ENCODE measurements at places on chromosomes 11 and 22. TPM values are rescaled to one million over a fixed set of nuclear protein-coding genes. Genes with fewer than 3 reads are reported as not detected.

Gene TOMT
- total RNA-seq = not detected

Gene CD3D
- not detected for total RNA-seq

Gene OR4C3
- not detected for total RNA-seq

Gene CRKL
- total RNA-seq = 37.5 TPM

Gene APOBEC3B
- total RNA-seq = 0.14 TPM

Gene RAG2
- not detected for total RNA-seq

Gene OR5T1
- total RNA-seq = not detected

Gene SERPIND1
- total RNA-seq = not detected

Gene ACO2
- total RNA-seq = 63.8 TPM

Gene MTMR2
- total RNA-seq = 38.0 TPM

Gene GDPD4
- total RNA-seq = not detected

Gene ANKK1
- not detected for total RNA-seq

Gene OR51I1
- total RNA-seq = not detected

Gene CERK
- total RNA-seq = 36.4 TPM

Gene HBG2
- 0.71 TPM for total RNA-seq

Gene SCGB1C1
- total RNA-seq = not detected

Gene TNNI2
- total RNA-seq = 1.0 TPM

Gene ANGPTL5
- total RNA-seq = 6.8 TPM

Gene NELL1
- total RNA-seq = not detected

Gene OR2D2
- total RNA-seq = not detected

Gene STX5
- total RNA-seq = 32.8 TPM

Gene PSMA1
- 140 TPM for total RNA-seq

Gene CARD18
- not detected for total RNA-seq

Gene CLDN5
- 70.1 TPM for total RNA-seq

Gene FGF19
- not detected for total RNA-seq

Gene OR51T1
- total RNA-seq = not detected

Gene NPTXR
- 8.3 TPM for total RNA-seq

Gene OR11H1
- total RNA-seq = not detected

Gene FOXRED1
- total RNA-seq = 10.3 TPM

Gene C11orf91
- total RNA-seq = 2.2 TPM

Gene PLAAT4
- total RNA-seq = 11.5 TPM

Gene SLC22A8
- total RNA-seq = not detected

Gene NLRP14
- total RNA-seq = not detected

Gene RHOD
- 18.0 TPM for total RNA-seq

Gene MEI1
- 4.3 TPM for total RNA-seq

Gene TRIM51
- total RNA-seq = not detected

Gene THY1
- 151 TPM for total RNA-seq

Gene DSCAML1
- 1.2 TPM for total RNA-seq

Gene BBOX1
- not detected for total RNA-seq

Gene OR6T1
- not detected for total RNA-seq

Gene CALCA
- not detected for total RNA-seq

Gene TRIM49
- total RNA-seq = not detected

Gene ZC3H7B
- 36.1 TPM for total RNA-seq

Gene TBX10
- total RNA-seq = not detected

Gene DGAT2
- 2.1 TPM for total RNA-seq

Gene NOX4
- total RNA-seq = 29.6 TPM

Gene PANX3
- total RNA-seq = not detected

Gene TPBGL
- 0.46 TPM for total RNA-seq

Data from posterior vena cava (tissue), 2 donors.